ENCODE measurements at places on chromosomes 4 and X.

DNA sequence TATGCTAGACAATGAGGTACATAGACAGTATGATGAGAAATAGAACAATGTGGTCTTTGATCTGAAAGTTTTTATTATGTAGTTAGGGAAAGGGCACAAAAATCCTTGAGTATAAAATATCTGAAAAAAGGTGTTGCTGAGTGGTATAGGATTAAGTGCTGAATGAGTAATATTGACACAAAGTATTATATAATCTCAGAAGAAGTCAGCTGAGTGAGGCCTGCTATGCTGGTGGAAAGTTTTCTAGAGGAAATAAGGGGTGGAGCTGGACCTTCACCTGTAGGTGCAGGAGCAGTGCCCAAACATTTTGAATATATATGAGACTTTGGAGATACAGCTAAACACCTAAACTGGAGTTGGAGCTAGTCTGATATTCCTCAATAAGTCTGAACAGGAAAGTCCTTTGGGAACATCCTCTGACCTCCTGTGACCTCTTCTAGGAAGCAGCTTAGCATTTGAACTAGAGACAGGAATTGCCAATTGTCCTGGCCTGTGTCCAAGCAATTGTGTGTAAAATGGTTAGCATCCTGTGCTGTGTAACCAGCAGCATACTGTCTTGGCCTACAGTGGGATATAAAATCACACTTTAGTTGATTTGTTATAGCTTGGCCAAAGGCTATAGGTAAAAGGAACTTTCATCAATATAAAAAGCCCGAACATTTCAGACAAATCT is 285.3 kb downstream of the ANKRD50 start:
- DNase-seq = peak; percentile 45

GRCh38 chr4:11165052-11165451 is 263.6 kb downstream of the HS3ST1 start:
- no peak for DNase-seq

GRCh38 chrX:14948691-14949090 is 75.5 kb downstream of the MOSPD2 start:
- no peak for DNase-seq

DNA sequence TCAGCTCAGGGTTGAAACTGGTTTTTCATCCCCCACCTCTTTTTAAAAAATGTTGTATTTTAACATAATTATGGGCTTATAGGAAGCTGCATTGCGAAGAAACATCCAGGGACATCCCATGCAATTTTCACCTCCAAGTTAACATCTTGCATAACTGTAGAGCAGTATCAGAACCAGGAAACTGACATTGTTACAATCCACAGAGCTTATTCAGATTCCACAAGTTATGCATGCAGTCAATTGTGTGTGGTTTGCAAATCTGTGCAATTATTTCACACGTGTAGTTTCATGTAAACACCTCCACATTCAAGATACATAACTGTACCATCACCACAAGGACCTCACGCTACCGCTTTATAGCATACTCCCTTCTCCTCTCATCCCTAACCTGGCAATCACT is 97.5 kb upstream of the GATB start:
- DNase-seq = no peak

DNA sequence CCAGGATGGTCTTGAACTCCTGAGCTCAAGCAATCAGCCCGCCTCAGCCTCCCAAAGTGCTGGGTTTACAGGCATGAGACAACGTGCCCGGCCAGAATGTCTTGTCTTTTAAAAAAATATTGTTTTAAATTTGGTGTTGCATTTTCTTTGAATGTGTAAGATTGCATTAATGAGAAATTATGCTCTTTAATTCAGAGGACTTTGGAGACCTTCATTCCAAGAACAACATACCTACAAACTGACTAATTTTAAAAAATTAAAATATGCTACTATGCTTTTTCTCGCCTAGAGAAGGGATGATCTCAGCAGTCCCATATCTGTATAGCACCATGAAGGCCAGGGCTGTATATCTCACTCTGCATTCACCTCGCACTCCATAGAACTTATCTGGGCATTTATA is 204.3 kb upstream of the SLC7A11 start:
- no peak for DNase-seq

DNA sequence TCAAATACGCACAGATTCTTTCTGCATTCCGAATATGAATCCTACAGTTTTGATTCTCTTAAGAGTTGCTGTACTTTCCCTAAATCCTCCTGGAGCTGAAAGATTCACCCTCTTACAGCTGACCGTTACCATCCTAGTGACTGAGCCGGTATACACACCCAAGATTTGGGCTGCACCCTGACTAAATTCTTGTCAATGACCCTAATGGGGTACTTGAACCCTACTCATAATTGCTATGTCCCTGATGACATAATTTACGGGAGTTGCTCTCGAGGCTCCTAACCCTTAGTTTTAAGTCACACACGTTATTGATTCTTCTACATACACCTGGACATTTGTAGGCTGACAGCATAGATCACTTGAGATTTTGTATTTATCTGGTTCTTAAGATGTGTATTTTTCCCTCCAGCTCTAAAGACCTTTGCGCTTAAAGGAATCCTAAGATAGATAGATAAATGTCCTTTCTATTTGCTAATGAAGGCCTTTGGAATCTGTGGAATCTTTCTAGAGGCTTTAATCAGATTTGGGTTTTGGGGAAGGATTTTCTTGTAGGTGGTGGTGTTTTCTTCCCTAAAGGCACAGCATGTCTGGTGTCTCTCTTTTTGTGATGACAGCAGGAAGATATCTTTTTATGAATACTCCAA is 37.8 kb downstream of the CLDN34 start:
- DNase-seq = no peak

DNA sequence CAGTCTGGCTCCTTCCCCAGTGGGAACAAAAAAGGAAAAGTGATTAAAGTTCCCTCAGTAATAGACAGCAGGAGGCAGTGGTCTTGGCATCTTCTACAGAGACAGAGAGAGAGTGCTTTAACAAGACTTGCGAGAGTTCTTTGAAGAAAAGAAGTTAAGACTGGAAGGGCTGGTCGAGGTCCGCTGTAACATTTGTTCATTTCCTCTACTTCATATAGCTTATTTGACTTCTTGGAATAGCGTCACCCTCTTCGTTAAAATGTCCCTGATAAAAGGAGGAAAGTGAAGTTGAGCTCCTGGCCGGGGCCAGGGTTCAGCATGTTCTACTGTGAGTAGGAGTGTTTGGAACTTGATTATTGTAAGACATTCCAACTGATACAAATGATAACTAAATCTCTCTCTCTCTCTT is 179.8 kb downstream of the SLIT2 start:
- DNase-seq = no peak

DNA sequence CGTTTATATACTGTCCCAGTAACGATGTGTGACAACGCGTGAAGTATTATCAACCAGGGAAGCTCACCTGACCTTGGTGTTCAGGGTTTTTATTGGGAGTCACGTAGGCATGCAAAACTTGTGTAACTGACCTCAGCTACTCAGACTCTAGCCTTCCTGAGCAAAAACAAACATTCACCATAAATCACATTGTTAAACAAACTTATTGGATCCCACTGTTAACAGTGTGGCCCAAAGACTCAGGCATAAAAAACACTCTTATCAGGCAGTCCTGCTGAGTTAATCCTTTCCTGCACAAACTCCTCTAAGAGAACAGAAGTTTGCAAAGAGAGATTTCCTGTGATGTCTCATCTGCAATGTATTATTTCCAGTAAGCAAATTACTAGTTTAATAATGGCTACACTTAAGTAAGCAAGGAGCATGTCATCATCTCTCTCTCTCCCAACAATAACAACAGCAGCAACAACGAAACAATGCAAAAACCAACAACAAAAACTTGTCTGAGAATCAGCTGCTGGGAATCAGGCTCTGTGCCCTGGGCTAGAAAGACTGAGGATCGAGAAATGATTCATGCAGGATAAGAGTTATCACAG is 12.0 kb downstream of the GAGE1 start:
- no peak for DNase-seq

DNA sequence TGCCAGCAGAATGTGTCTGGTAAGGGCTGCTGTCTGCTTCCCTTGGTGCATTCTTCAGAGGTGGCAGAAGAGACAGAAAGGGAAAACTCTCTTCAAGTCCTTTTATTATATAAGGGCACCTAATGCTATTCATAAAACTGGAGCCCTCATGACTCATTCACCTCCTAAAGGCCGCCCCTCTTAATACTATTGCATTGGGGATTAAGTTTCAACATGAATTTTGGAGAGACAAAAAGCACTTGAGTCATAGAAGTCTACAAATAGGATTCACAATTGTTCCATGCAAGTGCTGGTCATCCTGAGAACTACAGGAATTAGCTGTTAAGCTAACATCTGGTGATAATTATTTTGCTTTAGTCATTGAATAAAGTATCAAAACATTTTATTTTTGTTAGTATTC is 349.5 kb downstream of the HS3ST1 start:
- no peak for DNase-seq

GRCh38 chr4:15349531-15349935 is 78.3 kb upstream of the C1QTNF7 start:
- no peak for DNase-seq

DNA sequence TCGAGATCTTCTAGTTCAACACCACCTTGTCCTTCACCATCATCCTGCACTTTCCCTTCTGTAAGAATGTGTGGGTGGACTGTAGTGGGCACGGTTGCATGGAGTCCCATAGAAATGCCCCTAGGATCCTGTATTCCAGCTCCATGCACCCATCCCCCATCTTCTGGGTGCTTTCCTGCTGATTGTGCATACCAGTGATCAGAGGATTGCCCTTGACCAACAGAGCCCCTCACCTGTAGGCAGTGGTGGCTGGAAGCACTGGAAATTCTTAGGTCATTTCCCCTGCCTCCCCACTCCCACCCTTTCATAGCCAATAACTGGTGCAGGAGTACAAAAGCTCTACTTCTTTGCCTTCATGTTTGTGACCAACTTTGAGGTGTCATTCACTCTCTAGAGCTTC is 213.4 kb upstream of the ARSJ start:
- DNase-seq = no peak

GRCh38 chr4:56222514-56222913 is 164.8 kb downstream of the AASDH start:
- DNase-seq = no peak

DNA sequence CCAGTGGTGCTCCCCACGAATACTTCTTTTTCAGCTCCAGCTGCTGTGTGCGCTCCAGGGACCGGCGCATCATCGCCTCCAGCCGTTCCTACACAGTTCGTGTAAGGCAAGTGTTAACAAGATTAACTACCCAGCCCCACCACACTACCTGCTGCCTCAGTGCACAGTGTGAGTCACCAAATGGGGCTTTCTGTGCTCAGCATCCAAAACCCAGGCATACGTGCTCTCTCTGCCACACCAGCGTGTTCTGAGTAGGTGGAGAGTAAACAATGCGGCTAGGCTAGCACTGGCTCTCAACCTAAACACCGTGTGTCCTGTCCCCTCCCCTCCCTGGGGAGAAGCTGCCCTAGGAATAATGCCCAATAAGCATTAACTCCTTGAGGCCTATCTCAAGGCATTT is 60.0 kb downstream of the MAP7D2 start:
- DNase-seq = no peak

GRCh38 chr4:120829113-120829831 is 93.3 kb downstream of the PRDM5 start:
- DNase-seq = no peak

DNA sequence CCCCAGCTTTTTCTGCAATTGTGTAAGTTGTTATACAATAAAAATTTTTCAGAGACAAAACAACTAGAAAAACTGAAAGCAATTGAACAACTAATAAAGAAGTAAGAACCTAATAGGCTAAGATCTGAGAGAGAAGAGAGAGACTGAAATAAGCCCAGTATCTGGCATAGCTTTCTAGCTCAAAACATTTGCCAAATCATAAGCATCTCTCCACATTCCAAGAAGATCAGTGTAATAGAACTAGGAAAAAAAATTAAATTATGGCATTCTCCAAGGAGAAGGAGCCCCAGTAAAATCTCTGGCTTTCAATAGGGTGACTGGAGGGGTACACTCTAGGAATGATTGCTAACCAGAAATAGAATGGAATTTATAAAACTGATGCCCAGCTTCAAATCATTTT is 19.0 kb upstream of the PPP3CA start:
- no peak for DNase-seq

GRCh38 chr4:74042681-74043080 is 4.2 kb upstream of the CXCL3 start:
- DNase-seq = no peak

GRCh38 chrX:28311466-28311865 is 275.8 kb upstream of the IL1RAPL1 start:
- no peak for DNase-seq

DNA sequence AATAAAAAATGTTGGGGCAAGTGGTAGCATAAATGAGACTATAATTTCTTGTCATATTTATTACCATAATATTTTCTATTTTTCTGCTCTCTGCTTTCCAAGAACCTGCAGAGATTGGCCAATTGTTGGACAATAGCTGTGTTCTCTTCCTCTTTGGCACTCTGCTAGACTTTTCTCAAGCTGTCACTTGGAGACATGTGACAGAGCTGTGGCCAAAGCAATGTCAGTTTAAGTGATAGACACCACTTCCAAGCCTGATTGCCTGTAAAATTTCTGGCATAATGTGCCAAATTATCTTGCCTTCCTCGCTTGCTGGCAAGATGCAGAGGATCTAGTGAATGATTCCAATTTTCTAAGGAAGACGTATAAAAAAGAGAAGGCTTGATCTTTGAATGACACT is 162.2 kb upstream of the NDST4 start:
- no peak for DNase-seq

- DNase-seq = no peak
Observed at GRCh38 chr4:121734571-121734970, 30.4 kb downstream of the SMIM43 start.

- no peak for DNase-seq
Observed at GRCh38 chr4:31741326-31741725, 1021.2 kb downstream of the PCDH7 start.

GRCh38 chr4:87213421-87214075 is 6.9 kb downstream of the KLHL8 start:
- DNase-seq = no peak

DNA sequence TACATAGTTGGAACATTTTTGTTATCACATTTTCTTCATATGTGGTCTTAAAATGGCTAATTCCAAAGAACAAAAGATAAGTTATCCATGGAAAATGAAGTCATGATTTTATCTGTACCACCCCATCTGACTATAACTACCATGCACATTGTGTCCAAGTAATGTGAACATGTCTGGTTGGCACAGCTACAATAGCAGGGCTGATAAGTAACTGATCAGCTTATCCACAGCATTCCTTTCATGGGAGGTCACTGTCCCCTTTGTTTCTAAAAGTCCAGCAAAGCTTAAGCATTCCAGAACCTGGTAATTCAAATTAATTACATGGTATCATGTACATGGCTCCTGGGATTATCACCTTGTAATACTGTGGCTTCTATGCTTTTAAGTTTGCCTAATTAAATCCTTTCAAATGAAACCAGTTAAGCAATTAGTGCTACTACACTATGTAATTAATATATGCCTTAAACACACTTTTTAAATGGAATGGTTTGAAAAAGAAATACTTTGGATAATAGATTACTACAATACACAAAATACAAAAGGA is 21.1 kb upstream of the SORBS2 start:
- no peak for DNase-seq

- DNase-seq = no peak
Observed at GRCh38 chrX:13689741-13690211, 848 bp downstream of the RAB9A start.

Measured in Peyer's patch (tissue), 4 donors.